Eye (tissue), 1 donor: ENCODE measurements at places on chromosomes 12 and 14.
A peak's percentile ranks its signal among the peaks of the same experiment; 100 is the strongest.

DNA sequence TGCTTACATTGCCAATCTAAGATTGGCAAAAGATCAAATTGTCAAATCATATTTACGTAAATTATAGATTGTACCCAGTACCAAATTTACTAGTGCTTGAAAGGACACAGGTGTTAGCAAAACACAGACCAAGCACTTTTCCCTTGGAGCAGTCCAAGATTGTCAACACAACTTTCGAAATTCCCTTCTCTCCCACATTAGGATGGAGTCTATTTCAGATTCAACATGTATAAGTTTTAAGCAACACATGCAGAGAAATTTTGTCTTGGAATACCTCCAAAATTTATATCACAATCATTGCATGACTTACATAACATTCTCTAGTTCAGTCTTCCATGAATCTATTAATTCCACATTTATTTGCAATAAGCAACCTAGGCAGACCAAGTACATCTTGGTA lies 74.9 kb upstream of the SLCO1C1 start:
- peak; percentile 42 for DNase-seq

DNA sequence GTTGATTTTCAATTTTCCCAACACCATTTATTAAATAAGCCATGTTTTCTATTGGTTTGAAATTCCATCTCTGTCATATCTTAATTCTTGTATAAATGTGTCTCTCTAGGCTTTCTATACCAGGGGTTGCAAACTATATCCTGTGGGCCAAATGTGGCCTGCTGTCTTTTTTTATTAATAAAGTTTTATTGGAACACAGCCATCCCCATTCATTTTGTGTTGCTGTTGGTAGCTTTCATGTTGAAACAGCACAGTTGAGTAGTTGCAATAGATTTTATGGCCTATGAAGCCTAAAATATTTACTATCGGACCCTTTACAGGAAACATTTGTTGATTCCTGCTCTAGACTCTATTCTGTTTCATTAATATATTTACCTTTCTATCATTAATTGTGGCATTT lies 9.4 kb downstream of the HCFC2 start:
- DNase-seq: no peak

DNA sequence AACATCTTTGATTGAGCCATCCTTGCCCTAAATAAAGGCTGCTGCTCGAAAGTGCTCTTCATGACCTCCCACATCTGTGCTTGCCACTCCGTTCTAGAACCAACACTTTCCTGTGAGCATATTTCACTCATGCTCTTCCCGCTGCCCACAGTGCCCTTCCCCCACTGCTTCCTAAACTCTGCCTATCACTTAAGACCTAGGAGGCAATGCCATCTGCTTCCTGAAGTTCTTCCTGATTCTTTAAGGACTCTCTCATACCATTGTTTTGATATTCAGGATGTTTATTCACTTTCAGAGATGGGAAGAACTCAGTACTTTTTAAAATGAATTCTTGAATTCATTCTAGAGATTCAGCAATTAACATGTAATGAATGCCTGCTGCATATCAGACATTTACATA lies 49.9 kb downstream of the ZFYVE21 start:
- no peak for DNase-seq

DNA sequence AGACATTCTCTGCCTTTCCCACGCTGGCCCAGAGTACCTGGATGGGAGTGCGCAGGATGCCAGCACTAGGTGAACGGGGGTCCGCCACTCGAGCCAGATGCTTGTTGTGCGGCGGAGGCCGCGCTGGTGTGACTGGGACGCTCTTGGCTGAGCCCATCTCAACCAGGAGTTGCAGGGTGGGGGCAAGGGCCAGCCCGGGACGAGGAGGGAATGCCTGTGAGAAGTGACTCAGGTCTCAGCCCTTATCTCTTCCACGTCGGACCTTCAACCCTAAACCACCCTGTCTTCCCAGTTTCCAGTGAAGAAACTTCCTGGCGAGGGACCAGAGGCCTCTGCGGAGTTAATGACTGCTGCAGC lies 312 bp downstream of the CDCA3 start:
- no peak for DNase-seq

- no peak for DNase-seq
Observed at GRCh38 chr14:32623300-32624093, 294.4 kb downstream of the AKAP6 start.

- DNase-seq: no peak
Observed at GRCh38 chr14:53596853-53597525, 359.6 kb downstream of the BMP4 start.

- DNase-seq: no peak
Observed at GRCh38 chr14:87158283-87158682, 834.7 kb downstream of the GALC start.

DNA sequence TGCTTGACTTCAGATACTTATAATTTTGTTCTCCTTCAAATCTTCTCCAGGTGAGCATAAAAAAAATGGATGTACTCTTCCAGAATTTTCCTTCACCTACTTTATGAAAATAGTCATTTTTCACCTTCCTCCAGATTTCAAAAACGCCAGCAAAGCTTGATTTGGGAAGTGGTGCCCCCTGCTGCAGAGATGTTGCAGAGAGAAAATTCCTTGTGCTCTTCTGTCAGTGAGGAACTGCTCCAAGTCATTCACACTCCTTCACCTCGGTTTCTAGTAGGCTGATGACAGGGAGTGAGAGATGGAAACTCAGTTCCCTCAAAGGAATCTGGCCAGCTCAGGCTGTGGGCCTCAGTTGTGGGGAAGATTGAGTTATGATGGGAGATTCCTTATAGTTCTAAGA lies 24.2 kb upstream of the RNASE3 start:
- peak; percentile 39 for DNase-seq

DNA sequence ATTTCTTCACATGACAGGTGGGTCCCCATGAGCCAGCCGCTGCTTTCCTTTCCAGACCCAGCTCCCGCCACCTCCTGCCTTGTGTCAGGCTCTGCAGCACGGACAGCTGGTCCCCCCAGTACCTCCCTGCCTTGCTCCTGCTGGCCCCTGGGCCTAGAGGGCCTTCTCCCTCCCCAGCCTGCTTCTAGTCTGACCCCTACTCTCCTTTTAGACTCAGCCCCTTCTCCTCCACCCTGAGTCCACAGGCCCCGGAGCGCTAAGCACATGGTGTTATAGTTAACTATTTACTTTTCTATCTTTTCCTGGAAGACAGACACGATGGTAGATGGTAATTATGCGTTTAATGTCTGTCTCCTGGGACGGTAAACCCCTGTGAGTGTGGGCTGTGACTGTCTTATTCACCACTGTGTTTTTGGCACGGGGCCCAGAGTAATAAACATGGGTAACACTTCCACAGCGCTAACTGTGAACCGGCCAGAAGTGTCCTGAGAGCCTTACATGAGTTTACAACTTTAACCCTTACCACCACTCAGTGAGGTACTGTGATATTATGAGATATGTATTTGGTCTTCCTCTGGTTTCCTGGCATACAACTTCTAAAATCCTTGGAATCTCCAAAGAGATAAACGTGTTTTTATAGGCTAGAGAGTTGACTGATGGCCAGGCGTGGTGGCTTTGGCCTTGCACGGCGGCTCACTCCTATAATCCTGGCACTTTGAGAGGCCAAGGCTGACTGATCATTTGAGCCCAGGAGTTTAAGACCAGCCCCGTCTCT lies 41.2 kb downstream of the DGLUCY start:
- DNase-seq: peak; percentile 40

- no peak for DNase-seq
Observed at GRCh38 chr14:56580221-56580711, 668 bp downstream of the TMEM260 start.

DNA sequence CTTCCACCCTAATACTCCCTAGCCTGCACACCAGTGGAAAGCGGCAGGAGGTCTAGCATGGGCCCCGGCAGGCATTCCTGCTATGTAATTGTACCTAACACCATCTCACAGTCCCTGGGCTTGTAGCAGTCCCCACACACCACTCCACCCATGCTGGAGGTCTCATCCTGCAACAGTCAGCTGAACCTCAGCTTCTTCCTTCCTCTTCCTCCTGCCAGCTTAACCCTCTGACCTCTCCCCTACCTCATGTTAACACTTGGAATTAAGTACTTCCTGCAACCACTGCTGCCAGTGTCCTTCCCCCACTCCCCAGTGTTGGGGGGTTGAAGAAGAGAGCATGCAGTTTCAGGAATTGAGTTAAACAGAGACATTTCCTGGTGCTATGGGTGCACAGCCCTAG lies 7.6 kb downstream of the ADCY4 start:
- DNase-seq: no peak

GRCh38 chr12:31820832-31821231 lies 92.0 kb upstream of the AMN1 start:
- no peak for DNase-seq

DNA sequence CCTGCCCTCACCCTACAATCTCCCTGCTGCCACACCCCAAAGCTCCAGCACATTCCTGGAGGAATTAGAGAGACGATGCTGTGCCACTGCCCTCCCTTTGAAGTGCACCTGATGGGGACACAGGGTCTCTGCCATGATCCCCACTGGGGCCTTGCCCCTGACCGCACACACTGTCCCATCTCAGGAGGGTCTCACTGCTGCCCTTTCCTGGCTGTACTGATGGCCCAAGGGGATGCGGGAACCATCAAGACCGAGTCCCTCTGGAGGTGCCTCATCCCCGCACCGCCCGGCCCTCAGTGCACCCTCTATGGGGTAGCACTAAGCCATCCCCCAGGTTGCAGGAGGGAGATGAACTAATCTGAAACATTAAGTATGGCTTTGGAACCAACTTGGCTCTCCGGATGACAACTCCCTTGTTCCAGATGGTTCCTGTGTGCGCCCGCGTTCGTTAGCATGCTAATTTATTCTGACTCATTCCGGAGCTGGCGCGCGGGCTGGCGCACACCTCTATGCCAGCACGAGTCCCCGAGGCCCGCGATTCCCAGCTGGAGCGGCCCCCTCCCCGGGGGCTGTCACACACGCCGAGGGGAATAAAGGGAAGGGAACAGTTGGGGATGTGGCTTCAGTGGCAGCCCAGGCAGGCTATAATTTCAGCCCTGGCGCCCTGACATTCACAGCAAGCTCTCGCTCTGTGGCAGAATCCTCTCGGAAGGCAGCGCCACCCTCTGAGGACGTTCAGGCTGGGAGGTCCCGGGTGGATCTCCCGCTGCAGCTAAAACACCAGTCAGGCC lies 34.2 kb upstream of the C14orf180 start:
- DNase-seq: peak; percentile 32

GRCh38 chr12:113720629-113721028 lies 245.5 kb downstream of the RBM19 start:
- DNase-seq: no peak

- DNase-seq: peak; percentile 32
Observed at GRCh38 chr14:76719666-76720065, 41.6 kb upstream of the VASH1 start.

DNA sequence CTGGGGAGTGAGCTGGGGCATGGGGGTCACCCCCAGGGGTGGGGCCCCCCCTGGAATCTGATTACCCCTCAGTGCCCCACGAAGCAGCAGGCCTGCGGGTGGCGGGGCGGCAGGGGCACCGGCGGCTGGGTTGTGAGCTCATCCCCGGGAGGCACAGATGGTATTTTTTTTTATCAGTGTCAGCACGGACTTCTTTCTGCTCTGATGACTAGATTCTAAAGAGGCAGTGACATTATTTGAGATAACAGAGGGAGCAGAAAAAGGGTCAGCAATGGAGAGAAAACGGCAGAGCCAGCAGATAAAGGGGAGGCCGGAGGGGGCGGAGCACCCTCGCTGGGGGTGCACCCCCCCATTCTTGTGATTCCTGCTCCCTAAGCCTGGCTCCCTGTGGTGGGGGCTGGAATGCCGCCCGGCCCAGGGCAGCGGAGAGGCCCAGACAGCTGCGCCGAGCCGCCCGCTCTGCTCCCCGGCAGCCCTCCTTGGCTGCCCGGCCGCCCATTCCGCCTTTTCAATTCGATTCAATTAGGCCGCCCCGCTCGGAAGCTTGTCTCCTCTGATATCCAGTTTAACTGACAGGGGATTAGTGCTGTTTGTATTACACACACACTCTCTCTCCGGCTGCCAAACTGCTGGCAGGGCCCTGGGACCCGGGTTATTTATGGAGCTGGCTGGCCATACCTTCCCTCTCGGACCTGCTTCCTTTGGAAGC lies 32.9 kb downstream of the MVK start:
- peak; percentile 96 for DNase-seq

GRCh38 chr12:60539592-60539991 lies 943.8 kb downstream of the SLC16A7 start:
- DNase-seq: no peak

- DNase-seq: peak; percentile 64
Observed at GRCh38 chr12:124557518-124558223, 9.7 kb downstream of the NCOR2 start.

DNA sequence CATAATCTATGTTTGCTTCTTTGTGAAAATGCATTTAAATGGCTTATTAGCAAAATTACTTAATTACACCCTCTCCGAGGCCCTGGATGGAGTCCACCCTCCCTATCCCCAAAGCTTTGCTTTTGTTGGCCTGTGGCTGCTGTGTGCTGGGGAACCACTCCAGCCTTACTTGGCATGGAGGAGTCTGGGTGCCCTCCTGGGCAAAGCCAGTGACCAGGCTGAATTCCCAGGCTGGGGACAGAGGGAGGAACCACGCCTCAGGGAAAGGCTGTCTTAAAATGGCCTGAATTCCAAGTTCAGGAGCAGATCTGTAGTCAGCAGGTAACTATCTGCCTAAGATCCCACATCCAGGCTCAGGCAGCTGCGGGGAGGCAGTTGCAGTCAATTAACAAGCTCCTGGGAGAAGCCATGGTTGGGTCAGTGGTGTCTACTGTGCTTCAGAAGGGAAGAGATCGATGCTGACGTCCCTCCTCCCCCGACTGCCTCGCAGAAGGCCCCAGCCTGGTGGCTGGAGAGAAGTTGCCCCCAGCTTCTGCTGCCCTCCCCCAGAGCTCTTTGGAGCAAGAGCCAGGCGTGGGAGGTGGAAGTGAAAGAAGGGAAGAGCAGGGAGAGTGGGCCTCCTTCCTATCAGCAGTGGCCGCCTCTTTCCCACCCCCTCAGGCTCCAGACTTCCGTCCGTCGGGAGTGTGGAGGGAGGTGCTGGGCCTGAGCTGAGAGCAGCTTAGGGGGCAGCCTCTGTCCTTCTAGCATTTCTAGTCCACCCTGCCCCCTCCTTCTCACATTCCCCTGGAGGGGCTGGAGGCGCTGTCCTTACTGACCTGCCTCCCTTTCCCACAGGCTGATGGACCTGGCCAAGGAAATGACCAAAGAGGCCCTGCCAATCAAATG lies 11.3 kb downstream of the VASH1 start:
- DNase-seq: peak; percentile 63

DNA sequence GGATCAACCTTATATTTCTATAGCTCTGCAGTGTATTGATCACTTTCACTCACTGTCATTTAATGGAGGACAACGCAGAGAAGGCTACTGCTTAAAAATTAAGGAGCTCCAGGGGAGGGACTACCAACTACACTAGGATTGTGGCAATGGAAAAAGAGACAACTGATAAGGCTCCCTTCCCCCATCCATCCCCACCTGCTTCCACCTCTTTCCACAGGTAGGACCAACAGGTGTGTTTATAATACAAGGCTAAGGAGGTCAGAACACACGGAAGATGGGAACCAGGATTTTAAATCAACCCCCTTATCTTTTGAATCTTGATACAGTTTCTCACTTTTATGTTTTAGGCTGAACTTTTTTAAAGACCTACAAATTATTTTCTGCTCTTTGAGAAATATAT lies 90.8 kb downstream of the STAB2 start:
- DNase-seq: no peak

GRCh38 chr12:5232291-5232690 lies 188.6 kb downstream of the KCNA5 start:
- no peak for DNase-seq
